ENCODE measurements at places on chromosomes 2 and 18.
A peak's percentile ranks its signal among the peaks of the same experiment; 100 is the strongest.

DNA sequence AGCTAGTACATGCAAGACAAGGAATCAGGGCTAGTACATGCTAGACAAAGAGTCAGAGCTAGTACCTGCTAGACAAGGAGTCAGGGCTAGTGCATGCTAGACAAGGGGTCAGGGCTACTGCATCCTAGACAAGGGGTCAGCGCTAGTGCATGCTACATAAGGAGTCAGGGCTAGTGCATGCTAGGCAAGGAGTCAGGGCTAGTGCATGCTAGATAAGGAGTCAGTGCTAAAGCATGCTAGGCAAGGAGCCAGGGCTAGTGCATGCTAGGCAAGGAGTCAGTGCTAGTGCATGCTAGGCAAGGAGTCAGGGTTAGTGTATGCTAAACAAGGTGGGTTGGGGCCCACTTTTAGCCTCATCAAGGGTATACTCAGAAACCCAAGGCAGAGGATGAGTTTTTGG, 90.1 kb upstream of the FAM136A start:
- no peak for DNase-seq

- no peak for DNase-seq
Measured at GRCh38 chr2:189628817-189629530, 32.3 kb upstream of the ASNSD1 start.

- DNase-seq, result no peak
Measured at GRCh38 chr2:161010503-161011015, 149.7 kb upstream of the TANK start.

GRCh38 chr2:237482485-237482884, 4.6 kb upstream of the MLPH start:
- DNase-seq, result no peak

DNA sequence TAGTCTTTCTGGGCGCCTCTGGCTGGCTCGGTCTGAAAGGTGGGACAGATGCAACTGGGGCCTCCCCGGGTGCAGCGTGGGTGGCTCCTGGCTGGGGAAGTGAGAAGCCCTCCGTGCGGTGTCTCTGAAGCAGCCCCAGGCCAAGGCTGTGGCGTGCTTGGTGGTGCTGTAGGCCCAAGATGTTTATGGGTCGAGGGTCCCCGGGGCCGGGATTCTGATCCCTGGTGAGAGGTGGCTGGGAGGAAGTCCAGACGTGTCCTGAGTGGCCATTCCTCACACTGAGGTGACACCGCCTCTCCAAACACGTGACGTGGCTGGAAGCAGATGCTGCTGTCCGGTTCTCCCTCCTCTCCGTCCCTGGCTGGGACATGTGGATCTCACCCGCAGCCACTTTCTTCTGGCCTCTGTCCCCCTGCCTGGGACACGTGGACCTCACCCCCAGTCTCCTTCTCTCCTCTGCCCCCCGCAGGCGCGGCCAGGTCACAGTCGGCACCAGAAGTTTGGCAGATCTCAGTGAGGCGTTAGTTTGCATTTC, 12.6 kb downstream of the RTP5 start:
- peak; percentile 63 for DNase-seq

GRCh38 chr2:141362311-141362710, 768.5 kb downstream of the LRP1B start:
- no peak for DNase-seq

DNA sequence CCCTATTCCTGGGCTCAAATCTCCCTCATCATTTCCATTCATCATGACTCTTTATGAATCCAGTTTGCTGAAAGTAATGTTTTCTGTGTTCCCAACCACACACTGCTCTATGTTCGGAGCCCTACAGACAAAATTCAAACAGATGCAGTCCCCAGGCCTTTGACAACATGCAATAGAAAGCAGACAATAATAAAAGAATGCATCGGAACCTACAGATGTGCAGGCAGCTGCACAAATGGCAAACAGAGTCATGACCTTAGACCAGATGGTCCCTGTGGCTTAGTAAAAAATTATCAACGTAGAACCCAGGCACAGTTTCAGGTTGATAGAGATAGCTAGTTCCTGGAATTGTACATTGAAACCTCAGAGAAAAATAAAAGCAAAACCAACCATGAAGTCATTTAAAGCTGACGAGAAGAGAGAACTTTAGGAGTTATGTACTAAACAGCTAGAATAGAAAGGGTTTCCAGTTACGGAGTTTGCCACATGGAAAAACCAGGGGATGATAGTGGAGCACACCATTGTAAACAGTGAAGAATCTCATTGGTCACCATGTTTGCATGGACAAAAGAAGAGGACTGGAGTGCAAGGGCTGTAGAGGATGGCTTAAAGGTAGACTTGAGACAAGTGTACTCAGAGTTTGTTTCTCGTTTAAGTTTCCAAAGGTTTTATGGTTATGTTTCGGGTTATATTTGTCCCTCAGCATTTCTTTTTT, 23.2 kb upstream of the ACVR1 start:
- DNase-seq, result no peak

DNA sequence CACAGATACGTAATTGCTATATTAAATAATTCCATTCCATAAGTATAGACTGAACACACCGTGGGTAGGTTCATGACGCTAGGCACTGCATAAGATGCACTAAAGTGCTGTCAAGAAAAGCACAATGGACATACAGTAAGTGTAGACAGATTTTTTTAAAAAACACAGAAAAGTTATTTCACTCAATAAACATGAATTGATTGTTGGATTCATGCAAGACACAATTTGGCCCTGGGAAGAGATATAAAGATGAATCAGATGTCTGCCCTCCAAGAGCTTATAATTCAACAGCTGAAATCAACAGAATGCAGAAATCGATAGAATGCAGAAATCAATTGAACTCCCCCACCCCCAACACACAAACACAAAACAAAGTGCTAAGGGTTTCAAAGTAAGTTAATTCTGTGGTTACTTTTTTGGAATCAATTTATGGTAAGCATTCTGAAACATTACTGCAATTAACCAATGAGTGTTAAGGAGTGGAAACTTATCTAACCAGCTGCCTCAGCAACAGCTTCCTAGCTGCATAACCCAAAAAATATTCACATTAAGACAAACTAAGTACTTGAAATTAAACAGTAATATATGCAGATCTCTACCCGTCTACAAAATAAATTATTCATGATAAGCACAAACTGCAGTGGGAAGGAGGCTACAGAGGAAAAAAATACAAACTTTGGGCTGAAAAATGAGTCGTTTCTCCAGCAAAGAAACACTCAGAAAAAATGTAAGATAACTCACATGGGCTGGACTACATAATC, 1.6 kb downstream of the NBAS start:
- DNase-seq, result no peak

- DNase-seq, result no peak
Measured at GRCh38 chr2:173734797-173735196, 230.4 kb downstream of the SP3 start.

DNA sequence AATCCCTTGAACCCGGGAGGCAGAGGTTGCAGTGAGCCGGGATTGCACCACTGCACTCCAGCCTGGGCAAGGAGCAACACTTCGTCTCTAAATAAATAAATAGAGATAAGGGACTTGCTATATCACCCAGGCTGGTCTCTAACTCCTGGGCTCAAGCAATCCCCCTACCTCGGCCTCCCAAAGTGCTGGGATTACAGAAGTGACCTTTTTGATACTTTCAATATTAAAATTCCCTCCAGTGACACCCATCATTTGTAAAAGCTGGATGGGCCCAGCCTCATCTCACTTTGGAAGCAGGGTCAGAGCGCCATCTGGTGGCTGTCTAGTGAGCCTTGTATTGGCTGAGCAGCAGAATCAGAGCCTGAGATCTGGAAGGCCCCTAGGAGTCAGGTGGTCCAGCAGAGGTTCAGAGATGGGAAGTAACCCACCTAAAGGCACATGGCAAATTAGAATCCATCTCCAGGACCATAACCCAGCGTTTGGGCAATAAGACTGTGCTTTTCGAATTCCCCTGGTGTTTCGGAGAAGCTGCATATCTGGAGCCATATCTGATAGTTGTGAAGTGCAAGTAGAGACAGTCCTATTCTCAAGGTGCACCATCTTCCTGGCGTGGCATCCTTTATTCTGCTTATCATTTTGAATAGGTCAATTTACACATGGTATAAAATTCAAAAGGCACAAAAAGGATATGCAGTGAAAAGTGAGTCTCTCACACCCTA, 18.3 kb upstream of the SLC35F6 start:
- peak; percentile 69 for DNase-seq

GRCh38 chr18:72584787-72585186, 40.6 kb upstream of the CBLN2 start:
- no peak for DNase-seq

DNA sequence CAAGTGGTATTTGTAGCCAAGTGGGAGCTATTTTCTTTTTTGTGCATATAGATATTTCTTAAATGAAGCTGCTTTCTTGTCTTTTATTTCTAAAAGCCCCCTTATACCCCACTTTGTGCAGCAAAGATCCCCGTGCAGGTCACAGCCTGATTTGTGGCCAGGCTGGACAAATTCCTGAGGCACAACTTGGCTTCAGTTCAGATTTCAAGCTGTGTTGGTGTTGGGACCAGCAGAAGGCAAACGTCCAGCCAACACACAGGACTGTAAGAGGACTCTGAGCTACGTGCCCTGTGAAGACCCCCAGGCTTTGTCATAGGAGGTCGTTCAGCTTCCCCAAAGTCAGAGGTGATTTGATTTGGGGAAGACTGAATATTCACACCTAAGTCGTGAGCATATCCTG, 21.9 kb downstream of the FOSL2 start:
- no peak for DNase-seq

GRCh38 chr2:239908744-239909143, 116.4 kb downstream of the NDUFA10 start:
- DNase-seq, result no peak

- DNase-seq, result no peak
Measured at GRCh38 chr18:49648326-49648725, 86.5 kb downstream of the LIPG start.

DNA sequence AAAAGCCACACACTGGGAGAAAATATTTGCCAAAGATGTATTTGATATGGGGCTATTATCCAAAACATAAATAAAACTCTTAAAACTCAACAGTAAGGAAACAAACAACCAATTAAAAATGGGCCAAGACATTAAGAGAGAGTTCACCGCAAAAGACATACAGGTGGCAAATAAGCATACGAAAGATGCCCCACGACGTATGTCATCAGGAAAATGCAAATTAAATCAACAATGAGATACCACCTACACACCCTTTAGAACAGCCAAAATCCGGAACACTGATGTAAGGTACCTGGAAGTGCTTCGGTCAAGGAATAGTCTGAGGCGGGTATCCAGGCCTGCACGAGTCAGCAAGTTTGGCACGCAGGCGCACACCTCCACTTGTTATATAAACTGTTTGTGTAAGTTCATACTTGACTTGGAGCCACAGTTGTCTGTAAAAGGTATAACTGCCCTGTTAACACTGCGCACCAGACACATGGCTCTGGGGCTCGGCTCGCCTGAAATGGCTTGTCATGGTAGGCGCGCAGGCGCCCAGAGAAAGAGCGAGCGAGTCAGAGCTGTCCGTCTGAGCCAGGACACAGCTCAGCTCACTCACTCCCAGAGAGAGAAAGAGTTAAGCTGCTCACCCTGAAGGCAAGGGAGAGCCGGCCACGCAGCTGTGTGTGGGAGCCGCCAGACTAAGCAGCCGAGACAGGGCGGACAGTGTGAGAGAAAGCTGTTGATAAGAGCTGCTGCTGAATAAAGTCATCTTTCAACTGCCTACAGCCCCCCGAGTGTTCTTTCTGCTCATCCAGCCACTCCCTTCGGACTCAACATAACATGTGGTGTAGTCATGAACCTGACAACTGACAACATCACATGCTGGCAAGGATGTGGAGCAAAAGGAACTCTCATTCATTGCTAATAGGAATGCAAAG, 87.3 kb downstream of the HNRNPLL start:
- no peak for DNase-seq

- no peak for DNase-seq
Measured at GRCh38 chr2:13666582-13667414, 950.1 kb downstream of the TRIB2 start.

GRCh38 chr2:74499940-74500577, 656 bp upstream of the LBX2 start:
- no peak for DNase-seq

DNA sequence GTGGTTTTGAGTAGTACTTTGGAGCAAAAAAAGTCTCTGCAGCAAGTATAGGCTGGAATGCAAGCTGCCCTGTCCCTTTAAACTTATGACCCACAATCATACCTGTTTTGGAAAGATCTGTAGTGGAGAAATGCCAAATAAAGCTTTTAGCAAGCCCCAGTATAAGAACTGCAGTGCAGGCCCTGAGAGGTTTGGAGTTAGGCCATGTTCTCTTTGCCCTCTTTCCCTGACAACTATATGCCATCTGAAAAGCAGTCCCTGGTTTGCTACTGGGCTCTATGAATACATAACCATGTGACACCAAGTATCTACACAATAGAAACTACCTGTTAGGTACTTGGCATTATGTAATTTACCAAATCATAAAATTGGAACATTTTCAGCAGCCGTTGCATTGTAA, 267.4 kb upstream of the HNMT start:
- DNase-seq, result no peak

GRCh38 chr18:32328379-32328778, 138.5 kb downstream of the MEP1B start:
- no peak for DNase-seq

DNA sequence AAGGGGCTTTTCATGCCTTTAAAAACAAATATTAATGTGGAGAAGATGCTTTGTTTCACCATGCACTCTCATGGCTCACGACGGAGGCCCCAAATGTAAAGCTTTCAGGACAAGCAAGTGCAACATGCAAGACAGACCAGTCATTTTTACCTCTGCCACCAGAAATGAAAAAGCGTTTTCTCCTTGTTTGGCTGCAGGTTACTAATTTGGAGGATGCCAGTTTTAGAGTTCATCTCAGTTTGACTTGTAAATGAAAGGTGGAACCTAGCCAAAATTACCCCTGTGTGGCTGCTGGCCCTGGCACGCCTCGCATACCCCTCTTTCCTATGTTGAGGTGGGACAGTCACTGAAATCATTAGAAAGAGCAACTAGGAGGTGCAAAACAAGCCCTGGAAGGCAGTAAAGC, 138.6 kb downstream of the BCL2 start:
- DNase-seq, result no peak

- DNase-seq, result no peak
Measured at GRCh38 chr18:44474067-44474411, 206.6 kb upstream of the SETBP1 start.

Measured in stimulated activated naive CD4-positive, alpha-beta T cell treated with Interleukin-2 at 50 U/mL for 16 hours (primary cell).